ENCODE measurements at places on chromosomes 7 and 10. TPM values are rescaled to one million over a fixed set of nuclear protein-coding genes. Genes with fewer than 3 reads are reported as not detected.
A peak's percentile ranks its signal among the peaks of the same experiment; 100 is the strongest.

DNA sequence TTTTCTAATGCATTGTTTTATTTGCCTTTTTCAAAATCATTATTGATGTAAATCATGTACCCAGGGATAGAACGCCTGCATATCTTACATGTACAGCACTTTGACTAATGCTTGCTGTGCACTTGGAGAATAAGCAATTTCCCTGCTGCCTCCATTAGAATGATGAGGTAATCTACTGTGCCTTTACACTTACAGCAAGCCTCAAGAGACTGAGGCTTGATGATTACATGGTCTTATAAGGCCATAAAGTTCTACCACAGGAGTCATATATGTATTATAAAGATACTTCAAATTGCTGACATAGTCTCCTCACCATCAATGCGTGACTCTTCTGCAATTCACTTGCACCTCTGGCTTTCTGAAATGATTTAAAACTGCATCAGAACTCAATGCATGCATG lies 328.6 kb upstream of the HGF start:
- H3K4me3 ChIP-seq: no peak overlapping the region
- H3K27ac ChIP-seq: no peak overlapping the region
- no peaks in the 10 kb centered on the region for H3K36me3 ChIP-seq
- H3K27me3 ChIP-seq: no peaks in the 10 kb centered on the region

- DNase-seq: peak; percentile 93
- no peaks in the 10 kb centered on the region for H3K4me1 ChIP-seq
- no peaks in the 10 kb centered on the region for H3K27me3 ChIP-seq
- no peak overlapping the region for H3K27ac ChIP-seq
- H3K4me3 ChIP-seq: no peak overlapping the region
Measured at GRCh38 chr7:33250421-33250871, 121.1 kb downstream of the BBS9 start.

DNA sequence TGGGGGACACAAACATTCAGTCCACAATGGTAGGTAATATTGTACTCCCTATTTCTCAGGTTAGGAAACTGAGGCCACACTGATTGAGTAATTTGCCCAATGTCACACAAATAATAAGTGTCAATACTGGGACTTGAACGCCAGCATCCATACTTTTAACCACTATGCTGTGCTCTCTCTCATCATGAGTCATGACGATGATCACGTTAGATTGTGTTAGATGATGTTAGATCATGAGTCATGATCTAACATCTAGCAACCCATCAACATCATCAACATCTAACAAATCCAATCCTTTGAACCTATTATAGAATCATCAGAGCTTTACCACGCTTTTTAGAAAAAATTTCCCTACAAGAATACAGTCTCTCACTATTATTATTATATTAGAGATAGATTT lies 28.1 kb upstream of the HERPUD2 start:
- H3K27me3 ChIP-seq: peaks cover 3% of the 10 kb centered on the region
- no peaks in the 10 kb centered on the region for H3K36me3 ChIP-seq
- no peak for DNase-seq
- H3K27ac ChIP-seq: no peak overlapping the region

Gene PIK3CG
- total RNA-seq: 0.82 TPM

Gene EPHB6
- total RNA-seq: 15.7 TPM

All from astrocyte (in vitro differentiated cells and primary cell).